ENCODE measurements at places on chromosomes 5 and 9.

- H3K4me1 ChIP-seq, result no peaks in the 10 kb centered on the region
- no peaks in the 10 kb centered on the region for H3K36me3 ChIP-seq
- H3K27ac ChIP-seq, result no peak overlapping the region
- H3K27me3 ChIP-seq, result peaks cover 3% of the 10 kb centered on the region
Measured at GRCh38 chr5:59837071-59837470, 56.5 kb downstream of the PDE4D start.

- DNase-seq, result no peak
- no peaks in the 10 kb centered on the region for H3K27me3 ChIP-seq
- peaks cover 2% of the 10 kb centered on the region for H3K4me1 ChIP-seq
- no peak overlapping the region for H3K27ac ChIP-seq
- H3K4me3 ChIP-seq, result no peak overlapping the region
- H3K36me3 ChIP-seq, result no peaks in the 10 kb centered on the region
Measured at GRCh38 chr5:15365070-15365469, 134.9 kb upstream of the FBXL7 start.

DNA sequence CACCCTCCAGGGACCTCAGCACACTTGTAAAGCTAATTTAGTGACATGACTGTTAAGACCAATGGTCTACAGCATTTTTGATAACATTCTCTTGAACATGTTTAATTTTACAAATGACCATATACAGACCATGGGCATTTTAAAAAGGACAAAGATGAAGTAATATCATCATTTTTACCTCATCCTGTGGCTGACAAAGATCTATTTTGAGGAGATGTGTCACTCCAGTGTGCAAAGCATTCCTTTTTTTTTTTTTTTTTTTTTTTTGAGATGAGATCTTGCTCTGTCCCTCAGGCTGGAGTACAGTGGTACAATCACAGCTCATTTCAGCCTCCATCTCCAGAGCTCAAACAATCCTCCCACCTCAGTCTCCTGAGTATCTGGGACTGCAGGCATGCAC is 118.2 kb upstream of the TBC1D2 start:
- no peak overlapping the region for H3K27ac ChIP-seq
- DNase-seq, result no peak
- no peaks in the 10 kb centered on the region for H3K36me3 ChIP-seq
- no peaks in the 10 kb centered on the region for H3K4me1 ChIP-seq
- H3K27me3 ChIP-seq, result no peaks in the 10 kb centered on the region

DNA sequence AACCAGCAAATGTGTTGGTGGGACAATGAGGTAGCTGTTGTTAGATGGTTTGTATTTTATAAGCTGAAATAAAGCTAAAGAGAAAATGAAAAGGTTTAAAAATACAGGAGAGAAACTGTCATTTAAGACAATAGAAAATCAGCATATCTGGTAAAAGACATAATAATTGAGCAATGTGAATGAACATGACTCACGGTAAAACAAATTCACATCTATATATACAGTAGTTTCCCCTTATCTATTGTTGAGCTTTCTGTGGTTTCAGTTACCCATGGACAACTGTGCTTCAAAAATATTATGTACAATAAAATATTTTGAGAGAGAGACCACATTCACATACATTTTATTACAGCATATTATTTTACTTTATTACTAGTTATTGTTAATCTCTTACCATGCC is 1649.8 kb downstream of the EFNA5 start:
- H3K4me1 ChIP-seq, result no peaks in the 10 kb centered on the region
- H3K27me3 ChIP-seq, result no peaks in the 10 kb centered on the region
- no peak for DNase-seq
- no peak overlapping the region for H3K27ac ChIP-seq

DNA sequence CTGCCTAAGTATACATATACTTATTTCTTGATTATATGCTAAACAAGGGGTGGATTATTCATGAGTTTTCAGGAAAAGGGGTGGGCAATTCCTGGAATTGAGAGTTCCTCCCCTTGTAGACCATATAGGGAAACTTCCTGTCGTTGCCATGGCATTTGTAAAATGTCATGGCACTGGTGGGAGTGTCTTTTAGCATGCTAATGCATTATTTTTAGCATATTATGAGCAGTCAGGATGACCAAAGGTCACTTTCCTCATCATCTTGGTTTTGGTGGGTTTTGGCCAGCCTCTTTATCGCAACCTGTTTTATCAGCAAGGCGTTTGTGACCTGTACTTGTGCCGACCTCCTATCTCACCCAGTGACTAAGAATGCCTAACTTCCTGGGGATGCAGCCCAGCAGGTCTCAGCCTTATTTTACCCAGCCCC is 80.9 kb downstream of the ALDH7A1 start:
- peaks cover 5% of the 10 kb centered on the region for H3K4me1 ChIP-seq
- no peaks in the 10 kb centered on the region for H3K36me3 ChIP-seq
- DNase-seq, result no peak

DNA sequence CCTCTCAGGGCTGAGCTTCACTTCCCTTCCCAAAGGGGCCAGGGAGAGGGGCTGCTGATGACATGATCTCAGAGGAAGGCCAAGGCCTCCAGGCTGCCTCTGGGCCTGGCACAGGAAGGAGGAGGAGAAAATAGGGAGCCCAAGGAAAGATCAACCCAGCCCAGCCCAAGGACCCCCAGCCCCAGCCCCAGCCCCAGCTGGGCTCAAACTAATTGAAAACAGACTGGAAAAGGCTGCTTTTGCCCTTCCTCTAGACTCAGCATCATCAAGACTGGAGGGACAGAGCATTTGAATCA is 18.3 kb upstream of the KCNIP1 start:
- H3K36me3 ChIP-seq, result no peaks in the 10 kb centered on the region
- no peak overlapping the region for H3K4me3 ChIP-seq
- DNase-seq, result no peak

- peaks cover 24% of the 10 kb centered on the region for H3K4me1 ChIP-seq
- H3K27ac ChIP-seq, result no peak overlapping the region
- H3K4me3 ChIP-seq, result peak overlapping the region; percentile 31
Measured at GRCh38 chr5:132226516-132227234, 978 bp downstream of the P4HA2 start.

GRCh38 chr9:95138474-95138873 is 179.0 kb downstream of the FANCC start:
- H3K4me3 ChIP-seq, result no peak overlapping the region
- peaks cover 5% of the 10 kb centered on the region for H3K36me3 ChIP-seq
- no peak overlapping the region for H3K27ac ChIP-seq
- H3K4me1 ChIP-seq, result peaks cover 11% of the 10 kb centered on the region

DNA sequence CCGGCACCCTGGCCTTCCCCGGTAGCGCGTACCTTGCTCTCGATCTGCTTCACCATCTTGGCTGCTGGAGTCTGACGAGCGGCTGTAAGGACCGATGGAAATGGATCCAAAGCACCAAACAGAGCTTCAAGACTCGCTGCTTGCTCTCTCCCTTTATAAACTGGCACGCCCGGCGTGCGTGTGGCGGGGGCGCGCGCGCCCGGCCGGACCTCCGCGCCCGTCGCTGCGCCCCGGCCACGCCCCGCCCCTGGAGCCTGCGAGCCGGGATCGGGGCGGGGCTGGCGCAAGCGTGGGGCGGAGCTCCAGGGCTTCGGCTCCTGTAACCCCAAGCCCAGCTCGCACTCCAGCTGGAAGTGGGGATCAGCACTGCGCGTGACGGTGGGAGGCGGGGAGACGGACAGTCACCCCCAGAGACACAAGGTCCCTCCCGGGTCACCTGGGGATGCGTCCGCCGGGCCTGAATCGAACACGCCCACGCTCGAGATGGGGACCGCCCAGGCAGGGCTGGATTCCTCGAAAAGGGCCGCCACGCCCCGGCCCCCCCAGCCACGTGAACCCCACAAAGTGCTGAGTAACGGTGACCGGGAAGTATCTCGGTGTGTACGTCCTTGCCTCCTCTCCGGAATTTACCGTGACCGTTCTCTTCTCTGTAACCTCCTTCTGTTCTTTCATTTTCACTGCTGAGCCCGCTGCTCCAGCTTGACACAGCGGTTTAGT is at the start of gene TXN:
Gene TXN, minus strand, starts transcription at position 128 of the 717 bp plus-strand sequence. Its CDS starts 72 bp downstream, at position 56.
- DNase-seq, result peak; percentile 91
- H3K36me3 ChIP-seq, result peaks cover 28% of the 10 kb centered on the region
- peak within 1 kb of the TSS; percentile 96 for H3K27ac ChIP-seq
- H3K27me3 ChIP-seq, result no peaks in the 10 kb centered on the region
- peak within 1 kb of the TSS; percentile 87 for H3K4me3 ChIP-seq
- H3K4me1 ChIP-seq, result peaks cover 54% of the 10 kb centered on the region

GRCh38 chr5:142685418-142686209 is at the start of gene FGF1:
Gene FGF1 (minus strand): TSS chr5:142686090. CDS start chr5:142614127, 71,963 bp downstream.
- H3K4me1 ChIP-seq, result no peaks in the 10 kb centered on the region
- no peak for DNase-seq
- H3K27me3 ChIP-seq, result peaks cover 3% of the 10 kb centered on the region
- no peaks in the 10 kb centered on the region for H3K36me3 ChIP-seq
- no peak within 1 kb of the TSS for H3K27ac ChIP-seq
- H3K4me3 ChIP-seq, result no peak within 1 kb of the TSS

DNA sequence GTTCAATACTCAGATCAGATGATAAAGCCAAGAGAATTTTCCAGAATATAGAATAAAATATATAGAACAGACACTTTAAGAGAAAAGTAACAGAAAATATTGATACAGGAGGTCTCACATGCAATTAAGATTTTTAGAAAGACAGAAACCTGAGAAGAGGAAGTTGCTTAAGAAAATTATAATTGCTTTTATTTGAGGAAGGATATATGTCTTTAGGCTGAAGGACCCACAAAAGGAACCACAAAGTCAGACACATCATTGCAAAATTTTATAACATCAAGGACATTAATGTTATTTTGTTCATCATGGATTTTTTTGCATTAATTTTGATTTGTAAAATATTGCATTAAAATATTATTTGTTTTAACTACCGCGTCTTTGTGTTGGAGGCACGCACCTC is 141.5 kb downstream of the FSTL4 start:
- no peak overlapping the region for H3K4me3 ChIP-seq
- H3K36me3 ChIP-seq, result no peaks in the 10 kb centered on the region
- DNase-seq, result no peak
- peaks cover 2% of the 10 kb centered on the region for H3K4me1 ChIP-seq
- peaks cover 22% of the 10 kb centered on the region for H3K27me3 ChIP-seq

DNA sequence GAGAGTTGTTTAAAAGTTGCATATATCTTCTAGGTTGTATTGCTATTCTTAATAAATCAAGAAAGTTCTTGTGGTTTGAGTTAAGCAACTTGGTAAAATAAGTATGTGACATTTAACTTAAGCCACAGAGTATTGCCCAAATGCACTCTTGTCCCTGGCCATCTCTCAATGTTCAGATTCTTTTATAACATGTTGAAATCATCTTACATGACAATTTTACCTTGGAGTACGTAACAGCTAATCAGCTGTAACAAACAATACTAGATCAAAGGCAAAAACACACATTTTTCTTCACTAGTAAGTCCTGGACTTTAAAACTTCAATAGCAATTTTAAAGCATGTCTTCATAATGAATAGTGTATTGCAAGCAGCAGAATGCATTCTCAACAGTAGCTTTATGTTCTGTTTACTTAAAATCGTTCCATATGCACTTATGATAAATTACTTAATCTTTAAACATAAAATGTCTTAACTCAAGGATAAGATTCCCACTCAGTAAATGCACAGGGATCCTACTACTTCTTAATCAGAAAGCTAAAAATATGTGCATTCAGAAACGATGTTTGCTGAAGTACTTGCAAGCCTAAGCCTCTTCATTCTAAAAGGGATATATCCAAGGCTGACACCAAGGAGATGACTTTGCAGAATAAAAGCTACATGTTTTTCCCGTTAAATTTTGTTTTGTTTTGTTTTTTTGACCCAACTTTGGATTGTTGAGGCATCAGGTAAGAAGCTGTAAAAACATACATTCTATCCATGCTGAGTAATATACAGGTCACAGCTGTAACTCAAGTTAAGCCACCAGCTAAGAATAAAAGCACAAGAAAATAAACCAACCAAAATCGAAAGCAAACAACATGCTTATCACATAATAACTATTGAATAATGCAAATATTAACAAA is 86.1 kb upstream of the NFIB start:
- no peaks in the 10 kb centered on the region for H3K4me1 ChIP-seq
- no peak overlapping the region for H3K4me3 ChIP-seq
- DNase-seq, result no peak
